Aorta (tissue), 5 donors: ENCODE measurements at places on chromosomes 12 and 14.

- no peak for DNase-seq
Measured at GRCh38 chr12:19222558-19222957, 93.0 kb downstream of the PLEKHA5 start.

- DNase-seq = no peak
Measured at GRCh38 chr14:49134940-49135339, 451.2 kb downstream of the RPS29 start.

DNA sequence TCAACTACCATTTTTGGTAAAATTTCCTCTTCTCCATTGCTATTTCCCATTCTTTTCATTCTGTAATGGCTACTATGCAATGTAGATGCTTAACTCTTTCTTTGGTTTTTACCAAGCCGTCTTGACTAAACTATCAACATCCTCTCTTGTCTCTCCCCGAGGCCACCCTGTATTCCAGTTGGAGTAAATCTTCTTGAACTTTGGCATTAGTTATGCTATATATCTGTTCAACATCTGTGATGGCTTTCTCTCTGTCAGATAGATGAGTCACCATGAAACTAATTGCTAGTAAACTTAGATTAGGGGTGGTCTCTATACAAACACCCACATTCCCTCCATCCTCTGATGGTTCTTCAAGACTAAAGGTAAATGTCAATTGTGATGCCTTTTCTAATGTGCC is 63.4 kb downstream of the LMO3 start:
- no peak for DNase-seq

DNA sequence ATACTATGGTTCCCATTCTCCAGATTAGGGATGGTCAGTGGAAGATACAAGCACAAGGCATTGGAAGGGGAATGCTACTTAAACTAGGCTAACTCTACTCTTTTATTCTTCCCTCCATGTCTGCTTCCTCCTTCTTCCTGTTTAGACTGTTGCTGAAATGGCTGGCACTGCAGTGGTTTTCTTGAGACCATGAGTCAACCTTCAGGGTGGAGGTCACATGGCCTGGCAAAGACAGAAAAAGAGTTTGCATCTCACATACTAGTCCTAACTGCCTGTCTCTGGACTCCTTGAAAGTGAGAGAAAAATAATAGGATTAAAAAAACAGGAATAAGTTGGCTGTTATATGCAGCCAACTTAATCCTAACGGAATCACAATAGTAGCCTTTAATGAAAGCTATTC is 37.0 kb downstream of the ALDH1L2 start:
- no peak for DNase-seq

DNA sequence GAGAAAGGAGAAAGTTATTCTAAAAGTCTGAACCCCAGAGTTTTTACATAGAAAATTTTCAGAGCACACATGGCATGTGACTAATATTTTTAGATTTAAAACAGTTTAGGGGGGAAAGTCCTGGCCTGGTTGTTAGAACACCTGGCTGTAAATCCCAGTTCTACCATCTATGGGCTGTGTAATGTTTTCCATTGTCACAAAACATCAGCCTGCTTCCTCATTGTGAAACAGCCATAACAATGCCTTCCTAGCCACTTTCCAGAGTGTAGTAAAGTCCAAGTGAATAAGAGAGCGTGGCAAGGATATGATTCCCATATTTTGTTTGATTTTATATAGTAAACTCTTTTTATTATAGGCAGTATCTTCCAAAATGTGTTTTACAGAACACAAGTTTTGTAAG is 310.0 kb upstream of the DCN start:
- no peak for DNase-seq

GRCh38 chr14:95877633-95878032 is 1.0 kb downstream of the TUNAR start:
- no peak for DNase-seq

DNA sequence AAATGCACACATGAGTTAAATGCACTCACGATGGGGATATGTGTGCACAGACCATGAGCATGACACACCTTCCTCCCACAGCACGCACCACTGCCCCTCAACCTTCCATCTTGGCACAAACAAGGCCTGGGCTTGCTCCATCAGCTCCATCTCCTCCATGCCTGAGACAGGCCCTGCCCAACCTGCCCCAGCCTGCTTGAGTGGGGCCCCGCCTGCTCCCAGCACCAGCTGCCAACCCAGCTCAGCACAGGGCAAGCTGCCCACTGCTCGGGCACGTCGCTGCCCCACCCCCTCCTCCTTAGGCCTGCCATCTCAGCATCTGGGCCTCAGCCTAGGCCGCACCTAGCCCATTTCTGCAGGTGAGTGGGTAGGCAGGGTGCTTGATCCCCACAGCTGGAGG is 27.6 kb upstream of the KRT78 start:
- DNase-seq = no peak

- DNase-seq = no peak
Measured at GRCh38 chr12:27064397-27065342, 17.7 kb downstream of the C12orf71 start.

- peak; percentile 77 for DNase-seq
Measured at GRCh38 chr14:24329736-24330135, 5.1 kb downstream of the ADCY4 start.

- no peak for DNase-seq
Measured at GRCh38 chr14:29857551-29857950, 70.1 kb downstream of the PRKD1 start.

GRCh38 chr12:76142305-76142704 is 57.8 kb upstream of the NAP1L1 start:
- no peak for DNase-seq

DNA sequence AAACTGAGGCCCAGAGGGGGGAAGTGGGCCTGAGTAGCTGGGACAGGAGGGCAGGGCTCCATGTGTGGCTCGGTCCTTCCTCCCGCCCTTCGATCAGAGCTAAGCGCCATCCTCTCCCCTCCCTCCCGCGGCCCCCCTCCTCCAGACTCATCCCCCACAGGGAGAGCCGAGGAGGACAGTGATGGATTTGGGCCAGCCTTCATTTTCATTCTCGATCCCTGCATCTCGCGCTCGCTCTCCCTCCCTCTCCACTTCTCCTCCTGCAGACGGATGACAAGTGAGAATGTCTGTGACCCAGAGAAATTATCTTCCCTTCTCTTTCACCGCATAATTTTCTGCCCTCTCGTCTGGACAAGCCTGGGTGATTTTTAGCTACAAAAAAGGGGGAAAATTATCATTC is 183.3 kb downstream of the RBM19 start:
- DNase-seq = no peak

- DNase-seq = no peak
Measured at GRCh38 chr12:67085699-67086098, 183.5 kb upstream of the CAND1 start.

DNA sequence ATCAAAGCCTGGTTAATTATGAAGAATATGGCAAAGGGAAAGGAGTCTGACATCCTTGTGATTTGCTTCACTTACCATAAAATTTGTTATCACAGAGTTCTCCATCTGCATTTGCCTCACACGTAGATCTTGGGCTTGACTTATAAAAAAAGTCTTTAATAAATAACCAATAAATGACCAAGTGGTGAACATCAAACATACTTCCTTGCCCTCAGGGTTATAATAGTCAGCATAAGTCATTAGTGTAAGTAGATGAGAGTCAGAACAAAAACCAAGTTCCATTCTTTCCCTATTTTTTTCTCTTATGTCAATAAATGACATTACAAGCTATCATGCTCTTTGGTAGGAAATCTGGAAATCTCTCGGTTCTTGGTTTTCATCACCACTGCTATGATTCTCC is 635.4 kb upstream of the ATXN7L3B start:
- no peak for DNase-seq

DNA sequence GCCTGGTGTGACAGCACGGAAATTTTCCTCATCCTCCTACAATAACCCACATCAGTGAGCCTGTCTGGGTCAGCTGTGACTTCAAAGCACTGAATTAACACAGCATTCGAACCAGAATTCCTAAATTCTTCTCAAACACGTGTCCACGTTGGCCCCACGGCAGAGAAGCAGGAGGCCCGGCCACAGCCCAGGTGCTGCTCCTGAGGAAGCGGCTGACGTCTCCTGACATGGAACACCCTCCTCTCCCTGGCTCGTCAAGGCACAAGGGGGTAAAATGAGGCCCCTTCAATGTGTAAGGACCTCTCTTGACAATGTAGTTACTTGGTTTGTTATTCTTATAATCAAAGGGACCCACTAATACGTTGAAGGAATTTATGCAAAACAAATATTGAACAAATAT is 156.3 kb upstream of the GSC start:
- no peak for DNase-seq

- no peak for DNase-seq
Measured at GRCh38 chr12:32494656-32495055, 95.3 kb downstream of the FGD4 start.

GRCh38 chr12:101474711-101475386 is at the start of gene SPIC:
Gene SPIC, plus strand, starts transcription at chr12:101475336. Its CDS starts 1,569 bp downstream, at chr12:101476905.
- no peak for DNase-seq

DNA sequence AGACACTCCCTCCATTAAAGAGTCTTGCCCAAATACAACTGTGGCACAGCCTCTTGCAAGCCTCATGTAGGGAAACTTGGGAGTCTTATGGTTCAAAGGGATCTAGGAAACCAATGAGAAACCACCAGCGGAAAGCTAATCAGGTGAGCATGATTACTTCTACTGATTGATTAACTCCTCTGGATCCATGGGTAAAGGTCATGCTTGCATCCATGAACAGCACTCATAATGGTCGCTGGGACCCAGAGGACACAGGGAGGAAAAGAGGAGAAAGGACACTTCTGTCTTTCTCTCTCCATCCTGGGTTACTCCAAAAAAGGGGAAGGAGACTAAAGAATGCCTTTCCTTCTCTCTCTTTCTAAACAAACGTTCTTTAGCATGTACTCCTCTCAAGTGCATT is 1397.2 kb downstream of the LRFN5 start:
- no peak for DNase-seq

DNA sequence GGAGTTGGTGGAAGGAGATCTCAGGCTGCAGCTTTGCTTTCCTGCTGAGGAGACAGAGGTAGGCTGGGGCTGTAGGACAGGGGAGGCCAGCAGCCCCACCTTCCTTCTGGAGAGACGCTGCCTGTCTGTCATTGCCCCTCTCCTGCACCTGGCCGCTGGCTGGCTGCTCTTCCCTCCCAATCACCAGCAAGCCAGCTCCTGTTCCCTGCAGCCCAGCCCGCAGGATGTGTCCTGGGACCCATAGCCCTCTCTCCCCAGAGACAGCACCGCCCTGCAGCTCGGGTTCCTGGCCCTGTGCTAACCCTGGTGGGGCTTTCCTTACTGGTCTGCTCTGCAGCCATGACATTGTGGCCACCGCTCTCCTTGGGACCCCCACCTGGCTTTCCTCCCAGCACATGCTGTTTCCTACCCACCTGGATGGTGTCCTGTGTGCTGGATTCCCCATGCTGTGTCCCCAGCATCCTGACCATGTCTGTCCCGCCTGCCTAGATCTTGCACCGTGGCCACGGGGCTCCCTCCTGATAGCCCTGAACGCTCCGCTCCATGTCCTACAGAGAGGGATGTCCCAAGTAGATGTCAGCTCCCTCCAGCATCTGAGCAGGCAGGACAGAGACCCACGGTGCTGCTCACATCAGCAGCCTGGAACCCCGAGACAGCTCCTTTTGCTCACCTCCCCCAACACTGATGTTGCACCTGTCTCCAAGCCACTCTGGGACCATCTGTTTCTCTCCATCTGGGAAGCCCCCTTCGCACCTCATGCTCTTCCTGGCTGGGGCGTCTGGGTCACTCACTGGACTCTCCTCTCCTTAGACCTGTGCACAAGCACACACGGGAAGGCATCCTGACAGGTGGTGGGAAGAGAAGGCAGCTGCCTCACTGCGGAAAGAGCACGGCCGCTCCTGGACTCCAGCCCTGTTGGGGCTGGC is 1.1 kb upstream of the MTA1 start:
- no peak for DNase-seq

GRCh38 chr12:27271206-27271605 is 27.1 kb downstream of the STK38L start:
- no peak for DNase-seq

DNA sequence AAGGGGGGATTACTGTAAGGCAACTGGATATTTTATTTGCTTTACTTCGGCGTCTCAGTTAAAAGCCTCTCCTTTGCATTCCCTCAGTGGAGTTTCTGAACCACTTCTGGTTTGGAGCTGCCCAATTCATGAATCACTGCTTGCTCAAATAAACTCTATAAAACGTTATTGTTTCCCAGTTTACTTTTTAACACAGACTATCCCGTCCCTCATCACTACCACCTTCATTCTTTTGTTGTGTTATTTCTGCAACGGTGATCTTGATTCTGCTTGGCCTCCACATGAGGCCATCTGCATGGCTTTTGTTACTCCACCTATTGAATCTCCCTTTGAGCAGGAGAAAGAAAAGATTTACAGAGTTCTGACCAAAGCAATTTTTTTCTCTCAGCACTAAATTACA is 104.0 kb upstream of the PLEKHA5 start:
- no peak for DNase-seq

DNA sequence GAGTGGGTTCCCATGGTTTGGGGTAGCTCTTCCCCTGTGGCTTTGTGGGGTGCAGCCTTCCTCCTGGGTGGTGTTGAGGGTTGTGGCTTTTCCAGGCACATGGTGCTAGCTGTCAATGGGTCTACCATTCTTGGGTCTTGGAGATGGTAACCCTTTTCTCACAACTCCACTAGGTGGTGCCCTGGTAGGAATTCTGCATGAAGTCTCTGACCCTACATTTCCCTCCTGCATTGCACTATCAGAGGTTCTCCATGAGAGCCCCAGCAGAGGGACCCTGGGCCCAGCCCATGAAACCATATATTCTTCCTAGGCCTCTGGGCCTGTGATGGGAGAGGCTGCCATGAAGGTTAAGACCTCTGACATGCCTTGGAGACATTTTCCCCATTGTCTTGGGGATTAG is 1093.3 kb downstream of the SLC16A7 start:
- no peak for DNase-seq

- DNase-seq = no peak
Measured at GRCh38 chr12:58880639-58881038, 39.7 kb downstream of the LRIG3 start.
